ENCODE measurements at places on chromosomes 12 and 14.

GRCh38 chr14:98633380-98633779 lies 638.6 kb downstream of the BCL11B start:
- DNase-seq, result no peak

DNA sequence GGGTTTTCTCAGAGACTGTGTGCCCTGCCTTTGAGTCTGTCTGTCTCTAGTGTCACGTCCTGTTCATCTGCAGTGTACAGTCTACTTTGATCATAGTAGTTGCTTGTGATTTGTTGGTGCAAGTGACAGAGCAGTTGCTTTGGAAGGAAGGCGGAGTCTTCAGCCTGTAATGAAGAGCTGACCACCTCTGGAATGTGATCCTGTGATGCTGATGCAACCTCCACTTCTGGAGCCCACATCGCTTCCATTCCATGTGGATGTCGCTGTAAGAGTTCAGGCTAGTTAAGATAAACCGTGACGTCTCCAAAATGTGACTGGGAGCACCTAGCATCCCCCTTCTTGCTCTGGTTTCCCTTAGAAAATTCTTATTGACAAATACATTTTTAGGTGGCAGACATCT lies 51.8 kb downstream of the PELI2 start:
- DNase-seq, result no peak

DNA sequence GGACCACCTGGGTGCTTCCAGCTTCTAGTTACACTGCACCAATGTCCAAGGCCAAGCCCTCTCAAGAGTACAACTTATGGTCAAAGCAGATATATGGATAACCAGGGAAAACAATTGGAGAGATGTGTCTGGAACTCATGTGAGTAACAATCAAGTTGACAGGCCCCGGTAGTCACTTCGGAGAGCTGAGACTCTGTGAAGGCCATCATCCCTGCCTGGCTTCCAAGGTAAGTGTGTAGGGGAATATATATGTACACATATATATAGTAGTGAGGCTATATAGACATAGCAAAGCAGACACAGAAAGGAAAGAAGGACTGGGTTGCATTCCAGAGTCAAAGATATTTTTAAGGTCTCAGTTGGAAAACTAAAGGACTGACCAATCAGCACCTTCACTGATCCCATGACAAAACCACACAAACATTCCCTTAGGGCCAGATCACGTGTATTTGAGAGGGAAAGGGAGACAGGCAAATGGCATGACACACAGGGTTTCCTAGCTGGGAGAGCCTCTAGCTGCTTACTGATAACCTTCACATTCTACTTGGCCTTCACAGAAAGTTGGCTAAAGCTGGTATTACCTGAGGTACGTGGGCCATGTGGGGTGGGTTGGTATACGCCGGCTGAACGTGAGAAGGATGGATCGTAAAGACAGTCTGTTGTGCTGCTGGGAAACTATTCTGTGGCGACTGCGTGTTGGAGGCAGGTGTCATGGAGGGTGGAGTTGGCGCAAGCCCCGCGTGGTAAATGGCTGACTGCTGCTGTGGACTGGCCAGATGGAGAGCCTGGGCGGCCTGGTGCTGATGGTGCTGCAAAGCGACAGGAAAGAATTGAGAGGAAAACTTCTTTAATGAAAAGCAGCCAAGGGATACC lies 50.0 kb downstream of the SH2B3 start:
- no peak for DNase-seq

DNA sequence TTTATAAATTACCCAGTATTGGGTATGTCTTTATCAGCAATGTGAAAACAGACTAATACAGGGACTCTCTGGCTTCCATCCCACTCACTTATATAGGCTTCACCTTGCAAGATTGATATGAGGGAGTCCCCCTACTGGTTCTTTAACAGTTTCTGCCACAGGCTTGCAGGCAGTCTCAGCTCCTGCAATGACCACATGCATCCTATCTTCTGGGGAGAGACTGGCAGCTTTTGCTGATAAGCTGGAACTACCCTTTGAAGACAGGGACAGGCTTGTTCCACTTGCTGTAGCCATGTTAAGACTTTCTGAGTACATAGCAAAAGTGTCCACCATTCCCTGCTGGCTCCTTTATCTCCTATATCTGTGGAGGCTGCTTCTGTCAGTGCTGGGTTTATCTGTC lies 531.7 kb upstream of the FLRT2 start:
- DNase-seq, result no peak

- DNase-seq, result no peak
Observed at GRCh38 chr14:37900561-37900960, 305.1 kb downstream of the TTC6 start.

DNA sequence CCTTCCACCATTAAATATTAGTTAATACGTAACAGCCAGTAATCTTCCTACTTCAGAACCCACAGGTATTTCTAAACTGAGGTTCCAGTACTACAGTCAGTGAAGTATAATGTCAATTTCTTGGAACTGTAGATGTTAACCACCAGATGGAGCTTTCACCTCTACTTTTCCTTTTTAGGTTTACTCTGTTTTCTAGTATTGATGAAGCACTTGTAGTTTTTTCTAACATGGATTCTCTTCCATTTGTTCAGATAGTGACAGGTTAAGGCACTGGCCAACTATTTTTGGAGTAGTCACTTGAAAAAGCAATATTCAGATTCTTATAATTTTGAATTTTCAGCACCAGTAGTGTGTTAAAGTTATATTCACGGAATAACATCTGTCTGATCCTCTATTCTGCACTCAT lies 4.6 kb upstream of the SEC23A start:
- peak; percentile 44 for DNase-seq

GRCh38 chr14:33376510-33376909 lies 437.8 kb downstream of the NPAS3 start:
- no peak for DNase-seq

DNA sequence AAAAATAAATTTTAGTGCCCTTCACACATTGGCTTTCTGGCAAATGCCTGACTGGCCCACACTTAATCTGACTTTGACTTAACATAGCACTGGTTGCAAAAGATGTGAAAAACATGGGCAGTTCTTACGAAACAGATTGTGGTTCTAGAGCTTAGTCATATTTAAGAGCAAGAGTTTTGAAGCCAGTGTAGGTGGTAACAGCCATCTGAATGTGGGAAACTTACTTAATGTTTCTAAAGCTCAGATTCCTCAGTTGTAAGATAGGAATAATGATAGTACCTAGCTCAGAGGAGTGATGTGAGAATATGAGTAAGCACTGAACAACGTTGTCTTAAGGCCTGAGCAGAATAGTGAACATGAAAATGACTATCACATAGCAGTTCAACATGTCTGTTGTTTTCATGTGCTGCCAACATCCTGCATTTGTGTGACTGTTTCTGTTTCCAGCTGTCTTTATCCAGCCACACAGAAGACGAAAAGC lies 262.7 kb downstream of the SYT1 start:
- no peak for DNase-seq
